ENCODE measurements at places on chromosomes 13 and 19. TPM values are rescaled to one million over a fixed set of nuclear protein-coding genes. Genes with fewer than 3 reads are reported as not detected.
A peak's percentile ranks its signal among the peaks of the same experiment; 100 is the strongest.

DNA sequence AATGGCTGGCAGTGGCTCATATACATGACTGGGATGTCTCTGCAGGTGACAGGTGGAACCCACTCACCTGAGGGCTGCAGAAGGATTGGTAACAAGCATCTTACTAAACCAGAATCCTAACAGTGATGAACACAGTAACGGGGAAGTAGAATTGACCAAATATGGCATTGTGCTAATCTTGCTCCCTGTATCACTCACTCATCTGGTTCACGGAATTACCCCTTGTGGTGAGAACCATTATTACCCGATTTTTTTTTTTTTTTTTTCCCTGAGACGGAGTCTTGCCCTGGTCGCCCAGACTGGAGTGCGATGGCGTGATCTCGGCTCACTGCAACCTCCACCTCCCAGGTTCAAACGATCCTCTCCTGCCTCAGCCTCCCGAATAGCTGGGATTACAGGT is 69.5 kb downstream of the PTPRS start:
- no peak for DNase-seq

GRCh38 chr19:41039806-41040205 is 48.4 kb upstream of the CYP2A13 start:
- no peak for DNase-seq

DNA sequence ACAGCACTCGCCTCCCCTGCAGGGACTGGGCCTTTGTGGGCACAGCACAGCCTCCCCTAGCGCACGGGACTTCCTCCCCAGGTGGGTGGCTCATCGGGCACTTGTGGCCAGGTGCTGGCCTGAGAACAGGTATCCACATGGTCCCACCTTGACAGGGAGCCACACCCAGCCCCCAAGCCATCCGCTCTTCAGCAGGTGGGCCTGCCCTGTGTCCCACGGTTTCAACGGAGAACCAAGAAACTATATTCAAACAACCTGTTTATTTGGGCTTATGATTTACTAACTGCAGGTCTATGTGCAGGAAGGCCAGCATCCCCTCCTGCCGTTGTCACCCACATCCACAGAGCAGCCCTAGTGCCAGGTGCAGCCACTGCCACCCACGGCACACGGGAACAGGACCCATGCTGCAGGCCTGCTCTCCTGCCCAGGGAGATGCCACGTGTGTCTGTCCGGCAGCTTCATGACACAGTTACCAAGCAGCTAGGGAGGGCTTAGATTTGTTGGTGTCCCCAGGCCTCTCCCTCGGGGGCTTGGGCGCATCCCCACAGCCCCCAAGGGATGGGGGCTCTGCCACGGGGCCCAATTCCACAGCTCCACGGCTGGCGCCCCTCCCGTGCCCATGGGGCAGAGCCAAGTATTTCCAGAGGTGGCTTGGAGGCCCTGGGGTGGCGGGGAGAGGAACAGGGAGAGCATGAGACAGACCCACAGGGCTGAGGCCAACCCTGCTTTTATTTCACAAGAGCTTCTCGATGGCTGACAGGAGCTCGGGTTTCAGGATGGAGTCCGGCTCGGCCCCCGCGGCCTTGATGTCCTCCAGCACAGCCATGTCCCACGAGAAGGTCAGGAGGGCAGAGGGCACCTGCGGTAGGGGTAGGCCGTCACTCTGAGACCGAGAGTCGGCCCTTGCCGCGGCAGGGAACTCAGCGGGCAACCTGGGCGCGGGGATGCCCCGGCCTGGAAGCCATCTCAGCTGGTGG is 12.5 kb downstream of the UBXN6 start:
- no peak for DNase-seq

DNA sequence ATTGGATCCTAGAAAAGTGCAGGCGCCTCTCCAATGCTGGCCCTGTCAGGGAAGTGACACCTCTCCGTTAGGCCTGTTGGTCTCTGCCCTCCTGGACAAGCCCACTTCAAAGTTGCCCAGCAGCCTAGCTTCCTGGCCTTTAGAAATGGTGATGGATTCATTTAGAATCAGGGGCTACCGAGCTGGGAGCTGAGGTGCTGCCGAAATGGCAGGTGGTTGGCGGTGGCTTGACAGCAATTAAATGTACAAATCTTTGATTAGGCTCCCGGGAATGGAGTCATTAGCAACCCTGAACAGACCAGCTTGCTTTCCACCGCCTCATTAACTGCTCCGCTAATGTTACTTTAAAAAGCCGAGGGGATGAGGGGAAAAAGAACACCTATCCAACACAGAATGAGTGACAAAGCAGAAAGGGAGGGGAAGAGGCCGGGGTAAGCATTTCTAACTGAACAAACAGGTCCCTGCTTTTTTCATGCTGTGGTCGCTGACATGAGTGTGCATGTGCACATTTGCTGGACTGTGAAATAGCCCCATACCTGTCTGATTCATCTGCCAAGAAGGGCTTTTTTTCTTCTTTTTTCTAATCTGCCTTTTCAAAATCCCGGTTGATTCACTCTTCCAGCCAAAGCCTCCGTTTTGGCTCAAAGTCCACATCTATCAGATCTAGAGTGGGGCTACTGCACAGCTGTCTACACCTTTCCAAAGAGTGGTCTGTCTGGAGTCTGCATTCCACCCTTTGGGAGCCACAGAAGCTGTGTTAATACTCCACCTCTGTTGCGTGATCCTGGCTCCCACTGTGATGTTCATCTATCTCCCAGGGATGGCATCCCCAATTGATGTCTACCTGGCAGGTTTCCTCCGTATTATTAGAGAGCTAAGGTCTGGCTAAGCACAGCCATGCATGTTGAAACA is 431.9 kb downstream of the COG6 start:
- DNase-seq = no peak

DNA sequence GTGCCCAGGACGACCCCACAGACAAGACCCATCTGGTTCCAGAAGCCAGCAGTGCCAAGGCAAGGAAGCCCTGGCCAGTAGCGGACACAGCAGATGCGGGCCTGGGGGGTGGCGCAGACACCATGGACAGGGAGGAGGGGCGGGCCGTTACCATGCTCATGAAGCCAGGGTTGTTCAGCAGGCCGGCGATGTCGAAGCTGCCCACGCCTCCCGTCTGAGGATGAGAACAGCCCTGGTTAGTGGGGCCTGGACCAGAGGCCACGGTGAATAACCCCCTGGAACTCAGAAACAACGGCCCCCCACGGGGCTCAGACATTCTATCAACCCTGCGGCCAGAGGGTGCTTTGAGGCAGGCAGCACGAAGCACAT is 21.5 kb upstream of the SLC39A3 start:
- DNase-seq = no peak

DNA sequence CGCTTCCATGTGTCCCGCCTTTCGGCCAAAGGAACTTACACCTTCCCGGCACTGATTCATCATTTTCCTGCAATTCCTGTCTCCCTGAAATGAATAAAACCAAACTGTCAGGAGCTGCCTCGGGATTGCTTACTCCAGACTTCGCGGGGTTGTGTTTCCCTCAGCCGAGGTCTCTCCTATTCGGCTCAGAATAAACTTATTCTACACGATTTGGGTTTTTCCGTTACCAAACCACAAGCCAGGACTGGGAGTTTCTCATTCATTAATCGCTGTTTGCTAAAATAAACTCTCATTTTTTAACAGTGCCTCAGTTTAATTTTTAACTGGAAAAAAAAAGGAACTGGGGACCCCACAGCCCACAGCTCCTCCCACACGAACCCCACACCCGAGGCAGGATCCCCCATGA is 667 bp downstream of the ZNF878 start:
- DNase-seq = no peak

- no peak for DNase-seq
Observed at GRCh38 chr13:100108913-100109507, 20.1 kb downstream of the PCCA start.

GRCh38 chr13:110256126-110256905 is 50.6 kb downstream of the COL4A1 start:
- no peak for DNase-seq

DNA sequence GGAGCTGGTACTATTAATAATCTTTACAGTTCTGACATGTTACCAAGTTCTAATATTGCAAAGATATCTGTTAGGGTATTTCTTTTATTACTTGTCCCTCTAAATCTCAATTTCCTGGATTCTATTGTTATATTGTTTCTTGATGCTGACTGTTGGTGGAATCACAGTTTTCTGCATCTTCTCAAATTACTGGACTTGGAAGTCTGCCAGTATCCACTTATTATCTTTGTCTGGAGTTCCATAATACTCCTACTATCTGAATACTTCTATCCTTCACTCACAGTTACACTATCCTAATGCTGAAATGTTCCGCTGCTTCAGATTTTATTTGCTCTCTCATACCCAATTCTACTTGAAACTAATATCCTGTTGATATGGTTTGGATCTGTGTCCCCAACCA is 1985.7 kb upstream of the PRR20A start:
- DNase-seq = no peak

DNA sequence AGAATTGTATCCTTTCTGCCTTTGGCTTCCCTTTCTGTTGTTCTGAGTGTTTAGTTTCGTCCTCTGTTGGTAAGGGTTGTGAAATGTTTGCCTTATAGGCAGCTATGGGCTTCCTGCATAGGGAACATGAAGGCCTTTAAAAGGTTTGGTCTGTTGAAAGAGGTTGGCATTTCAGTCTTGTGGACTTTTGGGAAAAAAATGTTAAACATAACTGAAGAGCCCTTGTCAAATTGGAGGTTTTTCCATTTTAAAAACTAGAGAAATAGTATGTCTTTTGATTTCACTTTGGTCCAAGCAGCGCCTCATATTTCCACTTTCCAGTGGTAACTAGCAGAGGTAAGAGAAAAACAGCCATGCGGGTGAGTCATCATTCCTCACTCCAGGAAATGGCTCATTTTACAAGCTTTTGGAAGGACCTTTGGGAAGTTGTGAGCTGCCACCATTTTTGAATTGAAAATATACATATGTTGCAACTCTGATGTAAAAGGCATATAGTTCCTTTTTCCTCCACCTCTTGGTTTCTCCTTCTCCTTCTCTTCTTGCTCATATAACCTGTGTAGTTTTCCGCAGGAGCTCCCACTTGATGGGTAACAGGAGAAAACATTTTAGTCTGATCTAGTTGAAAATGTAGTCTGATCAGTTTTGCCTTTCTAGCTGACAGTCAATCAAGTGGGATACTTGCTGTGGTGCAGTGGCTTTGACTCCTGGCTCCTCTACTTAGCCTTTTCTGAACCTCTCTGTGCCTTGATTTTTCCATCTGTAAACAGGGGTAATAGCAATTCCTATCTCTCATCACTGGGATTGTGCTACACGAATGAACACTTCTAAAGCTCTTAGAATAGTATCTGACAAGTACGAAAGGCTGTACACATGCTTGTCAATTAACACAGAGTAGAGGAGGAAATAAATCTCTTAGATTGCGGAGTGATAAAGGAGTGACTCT is 23.0 kb downstream of the GPC6 start:
- no peak for DNase-seq

DNA sequence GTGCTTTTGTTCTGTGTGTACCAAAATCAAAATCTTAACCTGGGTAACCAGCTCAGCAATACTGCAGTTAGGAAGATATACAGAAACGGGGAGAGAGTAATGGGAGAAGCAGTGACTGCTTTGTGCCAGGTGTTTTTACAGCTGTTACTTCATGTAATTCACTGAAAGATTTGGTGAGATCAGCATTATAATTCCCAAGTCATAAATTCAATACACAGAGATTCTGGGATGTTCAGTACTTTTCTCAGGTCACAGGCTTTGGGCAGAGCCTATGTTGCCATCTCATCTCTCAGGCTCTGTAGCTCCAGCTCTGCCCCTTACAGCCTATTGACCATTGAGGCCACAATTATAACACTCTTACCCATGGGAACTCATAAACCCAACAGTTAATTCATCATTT is 138.5 kb downstream of the ZAR1L start:
- DNase-seq = no peak

DNA sequence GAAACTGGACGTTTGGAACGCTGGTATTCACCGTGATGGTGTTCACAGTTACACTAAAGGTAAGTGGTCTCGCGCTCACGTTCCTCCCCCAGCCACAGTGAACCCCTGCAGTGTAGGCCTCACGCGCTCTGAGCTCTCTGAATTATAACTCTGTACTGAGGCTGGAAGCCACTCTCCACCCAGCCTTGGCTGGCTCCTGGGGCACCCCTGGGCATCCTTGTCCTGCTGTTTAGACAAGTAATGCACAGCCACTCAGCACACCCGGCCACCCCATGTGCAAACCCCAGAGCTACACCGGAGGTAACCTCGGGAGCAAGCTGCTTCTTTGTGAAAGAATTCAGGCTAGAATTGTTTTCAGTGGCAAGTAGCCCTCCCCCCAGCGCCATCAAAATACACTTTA is 97.3 kb upstream of the MCF2L start:
- no peak for DNase-seq

DNA sequence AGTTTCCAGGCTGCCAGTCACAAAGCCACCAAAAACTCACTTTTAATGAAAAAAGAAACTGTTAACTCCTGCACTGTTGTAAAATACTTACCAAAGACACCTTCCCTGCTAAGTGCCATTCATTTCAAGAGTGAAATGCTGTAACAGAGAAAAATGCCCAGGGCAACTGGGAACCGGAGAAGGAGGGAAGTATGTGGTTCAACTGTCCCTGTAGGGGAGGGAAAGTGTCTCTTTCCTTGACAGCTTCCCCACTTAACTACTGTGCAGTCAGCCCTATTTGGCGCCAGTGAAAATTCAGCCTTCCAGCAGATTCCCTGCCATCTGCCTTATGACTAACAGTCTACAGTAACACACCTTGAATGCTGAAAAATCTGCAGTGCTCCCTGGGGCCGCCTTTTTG is 789.0 kb downstream of the DIAPH3 start:
- no peak for DNase-seq

- DNase-seq = no peak
Observed at GRCh38 chr13:51243832-51244231, 21.6 kb downstream of the FAM124A start.

DNA sequence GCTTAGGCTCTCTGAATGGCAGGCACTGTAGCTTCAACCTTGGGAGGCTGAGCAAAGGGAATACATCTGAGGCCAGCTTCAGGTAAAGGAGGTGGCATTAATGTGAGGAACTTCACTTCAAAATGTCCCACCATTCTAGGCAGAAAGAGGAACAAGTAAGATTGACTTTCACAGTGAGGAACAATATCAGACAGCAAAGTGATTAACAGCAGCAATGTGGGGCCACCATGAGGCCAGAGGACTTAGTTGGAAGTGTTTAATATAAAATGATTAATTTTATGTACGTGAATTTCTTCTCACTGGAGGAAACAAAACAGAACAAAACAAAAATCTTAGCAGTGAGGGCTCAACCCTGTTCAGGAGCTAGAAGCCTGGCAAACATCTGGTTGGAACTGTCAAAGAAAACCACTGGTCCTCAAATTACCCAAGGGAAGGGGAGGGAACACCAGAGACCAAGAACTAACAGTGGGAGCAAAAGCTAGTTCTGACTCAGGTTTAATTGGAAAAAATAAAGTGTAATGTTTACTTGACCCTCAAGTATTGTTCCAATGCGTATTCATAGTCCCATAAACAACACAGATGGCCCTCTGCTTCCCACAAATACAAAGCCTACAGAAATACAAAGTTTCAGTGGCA is 43.9 kb upstream of the FRY start:
- no peak for DNase-seq

GRCh38 chr19:35545855-35546381 is 492 bp downstream of the TMEM147 start:
- DNase-seq = peak; percentile 31

Gene ATP4B
- total RNA-seq = not detected

Gene LIM2
- not detected for total RNA-seq

Gene GATAD2A
- total RNA-seq = 150 TPM

Gene SYCN
- not detected for total RNA-seq

Gene C2CD4C
- total RNA-seq = 1.2 TPM

Gene IGFL3
- total RNA-seq = not detected

Gene RFPL4AL1
- total RNA-seq = not detected

Gene RNF6
- total RNA-seq = 20.2 TPM

Gene MRPL34
- total RNA-seq = 60.2 TPM

Gene JSRP1
- total RNA-seq = not detected
